PC-9 (cell line): ENCODE measurements at places on chromosomes 16 and 17.

GRCh38 chr17:43530288-43531081, 15.7 kb downstream of the ETV4 start:
- DNase-seq: no peak

DNA sequence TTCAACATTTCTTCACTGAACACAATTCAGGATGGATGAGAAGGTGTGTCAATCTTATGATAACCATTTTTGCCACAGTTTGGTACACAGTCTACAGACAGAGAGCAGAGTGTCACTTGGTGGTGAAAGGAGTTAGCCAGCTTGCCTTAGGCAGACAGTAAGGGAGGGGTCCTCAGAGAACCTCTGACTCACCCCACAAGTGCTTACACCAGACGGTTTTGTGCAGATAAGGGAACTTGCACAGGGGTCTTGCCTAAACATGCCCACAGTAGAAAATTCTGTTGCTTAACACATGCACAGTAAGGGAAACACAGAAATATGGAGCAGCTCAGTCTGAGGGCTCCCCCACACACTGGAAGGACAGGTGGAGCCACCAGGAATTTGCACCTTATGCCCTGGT, 204.5 kb upstream of the CDH8 start:
- DNase-seq: no peak

- no peak for DNase-seq
Observed at GRCh38 chr17:68210570-68211315, 37.1 kb upstream of the AMZ2 start.

DNA sequence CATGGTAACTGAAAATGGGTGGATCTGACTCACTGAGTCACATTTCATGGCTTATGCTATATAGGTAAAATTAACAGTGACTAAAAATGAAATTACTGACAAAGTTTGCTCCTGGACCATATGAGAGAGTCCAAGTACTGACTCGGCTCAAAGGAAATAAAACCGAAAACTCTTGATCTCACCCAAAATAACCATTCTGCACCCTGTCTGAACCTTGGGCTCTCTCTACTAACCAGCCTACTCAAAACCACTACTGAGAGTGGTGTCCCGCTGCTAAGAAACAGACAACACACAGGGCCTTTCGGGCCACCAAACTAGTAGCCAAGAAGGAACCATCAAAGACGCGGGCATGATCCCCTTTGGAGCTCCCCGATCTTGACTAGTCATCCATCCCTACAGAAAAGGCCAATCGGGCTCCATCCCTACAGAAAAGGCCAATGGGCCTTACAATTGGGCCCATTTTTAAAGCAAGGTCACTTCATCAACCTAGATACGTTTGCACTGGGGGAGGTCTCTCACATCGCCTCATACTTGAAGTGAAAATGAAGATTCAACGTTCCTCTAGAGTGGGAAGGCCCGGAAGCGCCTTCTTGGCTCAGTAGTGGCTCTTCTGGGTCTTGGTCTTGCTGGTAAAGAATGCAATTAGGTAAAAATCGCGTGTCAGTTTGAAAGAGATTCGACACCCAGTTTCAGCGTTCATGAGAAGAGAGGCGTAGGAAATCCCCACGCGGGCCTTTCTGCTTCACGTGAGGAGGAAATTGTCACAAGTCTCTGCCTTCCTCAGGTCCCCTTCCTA, 720 bp upstream of the ZPBP2 start:
- no peak for DNase-seq

DNA sequence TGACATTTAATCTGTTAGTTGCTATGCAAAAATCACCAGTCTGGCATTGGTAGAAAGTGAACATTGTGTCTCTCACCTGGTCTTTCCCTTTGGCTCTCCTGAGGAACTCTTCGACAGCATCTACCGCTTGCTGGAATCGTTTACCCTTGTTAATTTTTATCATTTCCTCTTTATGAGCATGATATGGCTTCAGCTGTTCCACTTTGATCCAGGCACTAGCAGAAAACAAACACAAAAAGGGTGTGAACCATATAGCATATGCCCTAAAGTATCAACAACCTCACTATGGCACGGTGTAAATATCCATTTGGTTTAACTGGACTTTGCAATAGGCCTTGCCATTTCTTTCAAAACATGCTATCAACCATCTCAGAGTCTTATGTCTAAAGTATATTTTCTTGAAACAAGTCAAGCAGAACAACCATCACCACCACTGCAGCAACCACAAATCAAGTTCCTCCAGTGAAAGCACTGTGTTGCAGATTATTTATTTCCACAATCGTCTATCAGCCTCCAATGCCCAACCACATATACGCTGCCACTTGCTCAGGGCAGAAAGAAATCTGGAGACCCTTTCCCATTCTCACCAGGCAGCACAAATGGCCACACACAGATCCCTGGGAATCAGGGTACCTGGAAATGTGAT, 14.3 kb downstream of the GLYR1 start:
- no peak for DNase-seq

GRCh38 chr17:42386777-42387657, 1.2 kb downstream of the STAT3 start:
- DNase-seq: no peak

DNA sequence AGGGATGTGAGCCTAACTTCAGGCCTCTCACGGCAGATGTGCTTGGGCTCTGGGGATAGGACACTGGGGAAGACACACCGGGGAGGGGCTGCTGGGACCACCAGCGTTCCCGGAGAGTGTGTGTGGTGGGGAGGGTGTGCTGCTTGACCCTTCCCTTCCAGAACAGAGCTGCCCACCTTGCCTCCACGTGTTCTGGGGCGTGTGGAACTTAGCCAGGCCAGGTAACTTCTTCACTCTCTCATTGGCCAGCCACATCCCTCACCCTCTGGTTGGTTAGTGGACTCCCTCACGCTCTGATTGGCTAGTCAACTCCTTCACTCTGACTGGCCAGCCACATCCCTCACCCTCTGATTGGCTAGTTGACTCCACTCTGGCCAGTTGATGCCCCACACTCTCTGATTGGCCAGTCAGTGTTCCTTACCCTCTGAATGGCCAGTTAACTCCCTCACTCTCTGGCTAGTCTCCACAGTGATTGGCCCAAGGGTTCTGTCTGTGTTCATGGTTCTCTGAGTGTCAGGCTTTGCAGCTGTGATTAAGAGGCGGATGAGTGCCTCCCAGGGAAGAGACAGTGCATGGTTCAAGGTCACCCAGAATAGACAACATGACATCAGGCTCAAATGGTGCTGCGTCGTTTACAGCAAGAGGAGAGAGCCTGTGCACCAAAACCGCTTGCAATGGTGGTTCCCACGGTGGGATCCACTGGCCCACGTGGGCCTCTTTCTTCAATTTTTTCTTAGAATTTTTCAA, 10.0 kb downstream of the TMEM235 start:
- no peak for DNase-seq

GRCh38 chr17:38671939-38672720, 2.6 kb downstream of the EPOP start:
- DNase-seq: no peak
